Hypothalamus (tissue), 51 donors: ENCODE measurements at places on chromosomes 1 and 21.

GRCh38 chr1:49626472-49626871 is 397.3 kb downstream of the AGBL4 start:
- DNase-seq: no peak

GRCh38 chr1:247293047-247293446 is 37.2 kb downstream of the VN1R5 start:
- no peak for DNase-seq

DNA sequence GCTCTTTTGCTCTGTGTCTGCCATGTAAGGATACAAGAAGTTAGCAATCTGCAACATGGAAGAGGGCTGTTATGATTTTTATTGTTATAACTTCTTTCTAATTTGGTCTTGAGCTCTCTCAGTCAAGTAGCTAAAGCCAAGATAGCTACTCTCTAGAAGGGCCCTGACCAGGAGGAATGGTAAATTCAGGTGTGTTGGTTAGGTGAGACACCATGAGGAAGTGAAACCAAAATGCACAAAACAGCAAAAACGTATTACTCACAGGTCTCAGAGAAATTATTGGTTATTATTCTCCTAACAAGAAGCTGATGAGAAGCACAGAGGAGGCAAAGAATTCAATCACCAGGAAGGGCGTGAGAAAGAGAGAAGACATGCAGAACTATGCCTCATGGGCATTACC is 51.8 kb upstream of the INSL5 start:
- no peak for DNase-seq

- DNase-seq: no peak
Measured at GRCh38 chr1:234265861-234266260, 107.4 kb upstream of the COA6 start.

GRCh38 chr21:29308456-29308783 is 9.7 kb downstream of the BACH1 start:
- DNase-seq: no peak

DNA sequence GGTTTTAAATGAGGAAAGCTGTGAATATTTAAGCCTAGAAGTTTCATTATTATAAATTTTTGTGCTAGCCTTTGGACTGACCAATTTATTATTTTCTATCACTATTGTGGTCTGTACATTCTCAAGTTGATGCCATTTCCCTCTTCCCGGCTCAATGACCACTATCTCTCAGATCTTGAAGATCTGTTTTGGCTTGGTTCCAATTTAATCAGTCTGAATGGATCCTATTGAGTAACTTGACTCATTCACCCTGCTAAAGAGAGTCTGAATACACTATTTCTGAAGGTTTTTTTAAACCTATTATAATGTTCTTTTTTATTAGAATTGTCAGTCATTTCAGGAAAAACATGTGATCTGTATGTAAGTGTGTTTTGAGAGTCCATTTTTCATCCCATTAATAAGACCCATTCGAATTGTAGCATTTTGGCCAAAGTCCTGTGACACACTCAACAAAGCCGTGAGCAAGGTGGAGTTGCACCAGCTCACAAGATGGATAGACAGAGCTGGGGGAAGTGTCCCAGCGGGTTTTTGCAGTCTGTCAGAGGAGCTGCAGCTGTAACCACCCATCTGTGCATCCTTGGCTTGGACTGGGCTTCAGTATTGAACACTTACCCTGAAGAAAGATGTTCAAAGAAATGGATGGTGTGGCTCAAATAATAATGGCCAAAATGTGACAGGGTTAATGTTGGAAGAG is 145.6 kb downstream of the NFIA start:
- no peak for DNase-seq

GRCh38 chr1:108884968-108885367 is 8.2 kb downstream of the GPSM2 start:
- no peak for DNase-seq

GRCh38 chr1:180722586-180722985 is 90.8 kb downstream of the XPR1 start:
- DNase-seq: no peak

GRCh38 chr1:97379387-97380075 is 541.3 kb downstream of the DPYD start:
- DNase-seq: no peak

- DNase-seq: no peak
Measured at GRCh38 chr1:243680860-243681259, 169.2 kb downstream of the AKT3 start.

- DNase-seq: no peak
Measured at GRCh38 chr1:1196431-1197187, 9.8 kb downstream of the TNFRSF18 start.

DNA sequence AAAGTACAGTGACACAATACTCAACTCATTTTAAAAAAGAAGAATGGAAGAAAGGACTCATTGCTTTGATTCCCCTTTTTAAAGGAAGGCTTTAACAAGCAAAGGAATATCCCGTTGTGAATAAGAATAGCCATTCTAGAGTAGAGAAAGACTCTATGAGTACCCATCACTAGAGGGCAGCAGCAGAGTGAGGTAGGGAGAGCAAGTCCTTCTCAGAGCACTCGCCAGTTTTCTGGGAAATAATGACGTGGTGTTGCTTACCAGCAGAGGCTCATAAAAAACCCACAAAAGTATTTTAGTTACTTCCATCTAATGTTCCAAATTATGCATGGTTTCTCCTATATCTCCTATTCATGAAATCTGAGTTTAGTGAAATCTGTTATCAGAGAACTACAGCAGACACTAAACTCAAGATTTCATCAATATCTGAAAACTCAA is 74.6 kb downstream of the USP24 start:
- no peak for DNase-seq
